Midbrain (tissue), 1 donor: ENCODE measurements at places on chromosomes 3 and 15.
A peak's percentile ranks its signal among the peaks of the same experiment; 100 is the strongest.

GRCh38 chr3:177946497-177946896 is 589.7 kb upstream of the KCNMB2 start:
- DNase-seq: no peak

DNA sequence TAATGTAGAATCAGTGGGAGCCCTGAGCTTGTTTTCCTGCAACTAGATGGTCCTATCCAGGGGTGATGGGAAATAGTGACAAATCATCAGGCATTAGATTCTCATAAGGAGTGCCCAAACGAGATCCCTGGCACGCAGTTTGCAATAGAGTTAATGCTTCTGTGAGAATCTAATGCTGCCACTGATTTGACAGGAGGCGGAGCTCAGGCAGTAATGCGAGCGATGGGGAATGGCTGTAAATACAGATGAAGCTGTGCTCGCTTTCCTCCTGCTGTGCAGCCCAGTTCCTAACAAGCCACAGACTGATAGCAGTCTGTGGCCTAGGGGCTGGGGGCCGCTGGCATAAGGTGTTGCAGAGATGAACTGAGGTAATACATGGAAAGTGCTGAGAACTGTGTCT is 28.3 kb upstream of the TMEM42 start:
- DNase-seq: no peak

DNA sequence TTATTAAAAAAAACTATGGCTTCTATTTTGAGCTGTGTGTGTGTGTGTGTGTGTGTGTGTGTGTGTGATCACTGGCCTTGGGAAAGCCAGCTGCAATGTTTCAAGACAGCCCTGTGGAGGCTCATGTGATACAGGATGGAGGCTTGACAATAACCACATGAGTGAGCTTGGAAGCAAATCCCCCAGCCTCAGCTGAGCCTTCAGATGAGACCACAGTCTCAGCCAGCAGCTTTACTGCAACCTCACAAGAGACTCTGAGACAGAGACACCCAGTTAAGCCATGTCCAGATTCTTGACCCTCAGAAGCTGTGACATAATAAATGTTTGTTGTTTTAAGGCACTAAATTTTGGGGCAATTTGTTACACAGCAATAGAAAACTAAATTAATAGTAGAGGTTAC is 52.5 kb downstream of the GRK7 start:
- DNase-seq: no peak

- DNase-seq: no peak
Measured at GRCh38 chr15:79308874-79309273, 2.0 kb upstream of the TMED3 start.

- no peak for DNase-seq
Measured at GRCh38 chr3:22922317-22922716, 280.8 kb upstream of the UBE2E2 start.

- no peak for DNase-seq
Measured at GRCh38 chr15:90419206-90419605, 31.2 kb downstream of the IQGAP1 start.

GRCh38 chr3:77329116-77329515 is 289.2 kb downstream of the ROBO2 start:
- DNase-seq: no peak

GRCh38 chr15:72162569-72162968 is 35.0 kb downstream of the GRAMD2A start:
- no peak for DNase-seq

- DNase-seq: no peak
Measured at GRCh38 chr15:63506537-63507035, 2.2 kb downstream of the USP3 start.

DNA sequence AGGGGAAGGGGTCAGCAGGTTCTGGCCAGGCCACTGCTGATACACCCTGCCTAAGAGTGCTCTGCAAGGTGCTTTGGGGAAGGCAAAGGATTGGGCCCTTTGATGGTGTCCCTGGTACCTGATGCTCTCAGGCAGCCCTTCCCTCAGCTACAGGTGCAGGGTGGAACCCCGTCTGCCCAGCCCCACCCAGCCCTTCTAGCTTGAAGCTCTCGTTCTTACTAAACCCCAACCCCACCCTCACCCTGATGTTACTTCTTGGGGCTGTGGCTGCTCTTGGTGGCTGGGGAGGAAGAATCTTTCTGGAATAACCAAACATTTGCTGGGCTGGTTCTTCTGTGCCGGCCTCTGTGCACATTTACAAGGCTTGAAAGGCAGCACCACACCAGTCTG is 6.4 kb downstream of the GNAI2 start:
- DNase-seq: no peak

DNA sequence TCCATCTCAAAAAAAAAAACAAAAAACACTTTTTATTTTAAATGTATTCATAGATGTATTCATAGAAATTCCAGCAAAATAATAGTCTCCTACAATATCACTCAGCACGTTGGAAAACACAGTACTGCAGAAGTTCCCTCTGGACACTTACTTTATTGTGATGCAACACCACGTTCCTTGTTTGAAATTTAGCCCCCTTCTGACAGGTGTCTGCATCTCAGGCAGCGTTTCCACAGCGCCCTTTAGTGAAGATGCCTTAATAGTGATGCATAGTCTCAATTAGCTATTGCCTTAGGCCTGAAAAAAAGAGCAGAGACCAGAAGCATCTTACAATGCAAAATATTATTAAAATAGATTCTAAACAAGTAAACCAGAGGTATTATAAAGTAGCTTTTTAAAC is 20.3 kb downstream of the IL12A start:
- DNase-seq: no peak

DNA sequence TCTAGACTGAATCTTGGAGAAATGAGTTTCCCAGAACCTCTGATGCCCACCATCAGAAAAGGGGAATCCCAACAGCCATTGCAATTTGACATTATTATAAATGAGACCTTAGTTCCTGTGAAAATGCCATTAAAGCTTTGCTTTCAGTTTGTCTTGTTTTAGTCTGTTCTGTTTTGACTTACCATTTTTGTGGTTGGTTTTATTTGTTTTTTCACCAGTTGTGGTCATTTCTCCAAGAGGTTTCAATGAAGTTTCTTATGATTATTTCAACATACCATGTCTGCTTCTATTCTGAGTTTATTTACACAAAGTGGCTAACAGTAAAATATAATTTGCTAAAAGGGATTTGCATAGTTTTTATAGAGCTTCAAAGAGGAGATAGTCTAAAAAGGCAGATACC is 175.0 kb upstream of the MCTP2 start:
- no peak for DNase-seq

DNA sequence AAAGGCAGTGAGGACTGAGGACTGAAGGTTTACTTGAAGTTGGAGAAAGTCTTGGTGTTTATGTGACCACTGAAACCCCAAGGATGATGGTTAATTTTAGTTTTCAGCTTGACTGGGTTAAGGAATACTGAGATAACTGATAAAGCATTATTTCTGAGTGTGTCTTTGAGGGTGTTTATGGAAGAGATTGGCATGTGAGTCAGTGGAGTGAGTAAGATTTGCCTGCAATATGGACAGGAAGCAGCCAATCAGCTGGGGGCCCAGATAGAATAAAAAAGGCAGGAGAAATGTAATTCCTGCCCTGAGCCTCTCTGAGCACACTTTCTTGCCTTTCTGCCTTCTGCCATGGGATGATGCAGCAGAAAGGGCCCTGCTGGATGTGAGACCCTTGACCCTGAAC is 92.4 kb downstream of the KBTBD8 start:
- no peak for DNase-seq

DNA sequence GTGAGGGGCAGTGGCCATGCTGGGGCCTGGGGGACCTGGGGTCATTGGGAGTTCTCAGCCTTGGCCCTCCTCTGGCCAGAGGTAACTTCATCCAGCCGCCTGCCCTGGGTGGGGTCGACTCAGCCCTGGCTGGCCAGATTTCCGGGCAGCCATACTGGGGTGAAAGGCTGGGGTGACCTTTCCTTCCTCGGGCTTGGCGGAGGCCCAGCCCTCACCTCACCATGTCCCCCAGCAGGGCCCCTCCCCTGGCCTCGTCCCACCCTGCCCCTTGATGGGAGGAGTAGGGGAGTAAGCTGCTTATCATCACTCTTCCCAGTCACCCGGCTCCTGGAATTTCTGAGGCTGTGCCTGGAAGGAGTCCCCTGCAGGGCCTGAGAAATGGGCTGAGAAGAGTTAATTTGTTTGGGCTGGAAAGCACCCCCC is 5.4 kb downstream of the SEMA3F start:
- no peak for DNase-seq

GRCh38 chr3:170560717-170561382 is 25.0 kb downstream of the SLC7A14 start:
- DNase-seq: no peak

- peak; percentile 62 for DNase-seq
Measured at GRCh38 chr3:5787861-5788488, 600.5 kb downstream of the EDEM1 start.

DNA sequence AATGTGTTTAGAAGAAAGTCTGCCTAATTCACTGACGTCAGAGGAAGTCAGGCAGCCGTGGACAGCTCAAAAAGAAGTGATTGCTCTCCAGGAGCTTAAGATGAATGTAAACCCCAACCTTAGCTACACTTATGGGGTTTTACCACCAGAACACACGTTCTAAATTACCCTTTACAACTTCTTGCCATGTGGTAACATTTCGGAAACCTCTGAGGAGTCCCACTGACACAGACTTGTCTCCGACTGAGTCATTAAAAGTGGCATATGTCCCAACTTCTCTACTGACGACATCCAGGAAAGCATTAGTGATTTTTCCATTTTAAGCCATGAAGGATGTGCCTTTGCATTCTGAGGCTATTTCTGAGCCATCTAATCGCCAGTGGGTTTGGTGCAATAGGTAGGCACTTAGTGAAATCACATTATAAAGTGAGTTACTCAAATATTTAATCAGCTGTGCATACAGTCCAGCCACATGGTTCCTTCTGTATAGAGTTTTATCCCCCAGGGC is 32.4 kb downstream of the C2CD4A start:
- no peak for DNase-seq

DNA sequence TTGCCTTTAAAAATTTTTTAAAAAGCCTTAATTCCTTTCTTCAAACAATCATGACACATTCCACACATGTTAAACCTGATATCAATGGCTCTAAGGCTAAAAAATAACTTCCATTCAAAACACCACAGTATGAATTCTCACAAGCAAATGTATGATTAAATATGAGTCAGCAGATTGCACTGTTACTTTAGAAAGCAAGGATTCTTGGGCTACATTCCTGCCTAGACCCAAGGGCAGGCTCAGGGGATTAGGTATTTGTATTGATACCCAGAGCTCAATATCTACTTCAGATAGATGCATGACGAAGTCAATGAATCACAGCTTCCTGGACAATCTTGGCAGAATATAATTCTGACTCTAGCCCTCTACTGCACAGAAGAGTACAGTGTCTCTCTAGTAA is 65.7 kb downstream of the RARB start:
- DNase-seq: no peak

- no peak for DNase-seq
Measured at GRCh38 chr15:67199881-67200763, 54.3 kb downstream of the AAGAB start.

DNA sequence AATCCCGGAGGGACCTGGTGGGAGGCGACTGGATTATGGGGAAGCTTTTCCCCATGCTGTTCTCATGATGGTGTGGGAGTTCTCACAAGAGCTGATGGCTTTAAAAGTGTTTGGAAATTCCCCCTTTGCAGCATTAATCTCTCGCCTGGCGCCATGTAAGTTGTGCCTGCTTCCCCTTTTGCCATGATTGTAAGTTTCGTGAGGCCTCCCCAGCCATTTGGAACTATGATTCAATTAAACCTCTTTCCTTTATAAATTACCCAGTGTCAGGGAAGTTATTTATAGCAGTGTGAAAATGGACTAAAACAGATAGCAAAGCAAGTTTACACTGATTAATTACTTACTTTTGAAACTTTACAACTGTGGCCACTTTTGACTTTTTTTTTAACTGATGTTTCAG is 10.6 kb upstream of the U2SURP start:
- no peak for DNase-seq

GRCh38 chr15:93583968-93584367 is 495.0 kb upstream of the RGMA start:
- no peak for DNase-seq

DNA sequence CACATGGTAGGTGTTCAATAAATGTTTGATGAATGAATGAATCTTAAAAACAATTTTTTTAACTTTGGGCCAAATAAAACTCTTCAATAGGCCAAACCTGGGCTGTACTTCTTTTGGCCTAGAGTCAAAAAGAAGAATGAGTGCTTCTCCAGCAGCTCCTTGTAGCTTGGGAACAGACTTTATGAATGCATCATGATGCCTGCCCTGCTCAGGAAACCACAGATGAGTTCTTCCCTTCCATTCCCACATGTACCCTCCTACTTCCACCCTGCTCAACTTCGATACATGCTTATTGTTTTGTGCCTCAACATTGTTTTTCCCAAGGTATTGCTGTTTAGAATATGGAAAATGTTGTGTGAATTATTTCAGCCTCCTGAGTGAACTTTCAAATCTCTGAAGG is 87.0 kb downstream of the FILIP1L start:
- DNase-seq: no peak

DNA sequence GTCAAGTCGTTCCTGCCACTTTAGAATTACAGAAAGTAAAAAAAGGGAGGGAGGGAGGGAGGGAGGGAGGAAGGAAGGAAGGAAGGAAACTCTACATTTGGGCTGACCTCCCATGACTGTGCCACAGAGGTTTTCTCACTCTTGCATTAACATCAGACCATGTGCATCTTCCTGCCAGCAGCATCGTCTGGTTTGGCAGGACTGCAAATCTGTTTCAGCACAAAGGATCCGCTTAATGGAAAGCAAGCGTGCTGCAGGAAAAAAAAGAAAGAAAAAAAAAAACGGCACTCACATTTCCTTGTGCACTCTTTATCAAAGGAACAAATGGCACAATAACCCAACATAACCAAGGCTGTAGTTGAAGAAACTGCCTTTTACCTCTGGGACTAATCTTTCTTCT is 148.8 kb upstream of the HES1 start:
- DNase-seq: no peak

DNA sequence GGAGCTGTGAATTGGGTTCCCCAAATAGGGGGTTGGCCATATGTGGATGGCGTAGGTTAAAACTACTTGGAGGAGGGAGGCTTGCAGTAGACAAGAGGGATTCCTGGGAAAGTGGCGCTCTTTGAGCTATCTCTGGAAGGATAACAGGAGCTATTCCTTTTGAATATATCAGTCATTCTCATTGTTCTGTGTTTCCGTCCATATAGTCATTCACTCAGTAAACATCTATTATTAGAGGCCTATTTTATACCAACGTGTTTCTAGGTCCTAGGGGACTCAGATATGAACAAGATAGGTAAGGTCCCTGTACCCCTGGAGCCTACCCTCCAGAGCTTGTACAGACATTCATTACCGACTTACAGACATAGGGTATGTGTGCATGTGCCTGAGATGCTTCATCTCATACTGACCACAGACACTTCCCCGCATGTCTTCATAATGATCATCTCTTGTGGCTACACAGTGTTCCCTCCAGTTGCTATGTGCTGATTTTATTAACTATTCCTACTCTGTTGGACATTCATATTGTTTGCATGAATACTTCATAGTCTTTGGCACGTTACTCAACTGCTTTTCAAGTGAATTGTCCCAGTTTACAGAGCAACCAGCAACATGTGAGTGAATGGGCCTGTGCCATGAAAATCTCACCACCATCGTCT is 55.8 kb upstream of the VILL start:
- no peak for DNase-seq
